ENCODE measurements at places on chromosomes 13 and 19.

DNA sequence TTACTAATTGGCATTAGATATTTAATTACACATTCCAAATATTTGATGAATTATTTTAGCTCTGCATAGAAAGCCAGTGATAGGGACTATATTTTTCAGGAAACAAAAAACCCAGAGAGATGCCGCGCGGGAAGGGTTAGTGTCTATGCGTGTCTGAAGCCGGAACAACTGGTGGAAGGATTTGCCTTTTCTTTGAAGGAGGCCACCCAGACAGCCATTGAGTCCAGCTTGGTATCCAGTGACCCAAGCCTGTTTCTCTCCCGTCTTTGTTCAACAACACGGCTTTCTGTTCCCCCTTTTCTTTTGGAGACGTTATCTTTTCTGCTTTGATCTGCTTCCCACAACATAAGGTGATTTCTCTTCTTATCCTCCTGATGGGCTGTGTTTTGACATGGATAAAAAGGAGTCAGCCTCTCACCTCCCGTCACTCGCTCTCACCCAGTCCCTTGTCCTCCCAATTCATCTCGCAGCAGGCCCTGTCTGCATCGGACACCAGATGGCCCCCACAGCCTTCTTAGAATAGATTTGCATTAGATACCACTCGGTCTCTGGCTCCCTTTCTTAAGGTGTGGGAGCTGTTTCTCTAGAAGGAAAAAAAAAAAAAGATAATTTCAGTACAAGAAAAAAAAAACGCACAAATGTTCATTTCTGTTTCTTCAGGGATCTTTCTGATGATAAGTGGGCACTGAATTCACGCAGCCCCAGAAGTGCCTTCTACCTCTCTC lies 361.8 kb downstream of the ZNF536 start:
- no peak for DNase-seq

DNA sequence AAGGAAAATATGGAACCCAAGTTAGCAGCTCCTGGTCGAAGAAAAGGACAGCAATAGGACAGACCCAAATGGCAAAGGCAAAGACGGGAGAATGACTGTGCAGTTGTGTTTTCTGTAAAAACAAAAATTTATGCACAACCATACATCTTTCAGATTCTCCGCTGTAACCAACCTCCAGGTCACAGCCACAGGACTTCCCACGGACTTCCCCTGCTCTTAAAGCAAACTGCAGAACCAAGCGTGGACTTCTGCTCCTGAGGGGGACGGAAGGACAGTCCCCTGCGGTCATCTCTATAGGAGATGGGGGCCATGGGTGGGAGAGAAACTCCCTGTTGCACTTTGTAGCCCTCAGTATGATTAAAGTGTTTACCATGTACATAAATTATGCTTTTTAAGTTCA lies 2.5 kb downstream of the GRTP1 start:
- DNase-seq, result no peak

DNA sequence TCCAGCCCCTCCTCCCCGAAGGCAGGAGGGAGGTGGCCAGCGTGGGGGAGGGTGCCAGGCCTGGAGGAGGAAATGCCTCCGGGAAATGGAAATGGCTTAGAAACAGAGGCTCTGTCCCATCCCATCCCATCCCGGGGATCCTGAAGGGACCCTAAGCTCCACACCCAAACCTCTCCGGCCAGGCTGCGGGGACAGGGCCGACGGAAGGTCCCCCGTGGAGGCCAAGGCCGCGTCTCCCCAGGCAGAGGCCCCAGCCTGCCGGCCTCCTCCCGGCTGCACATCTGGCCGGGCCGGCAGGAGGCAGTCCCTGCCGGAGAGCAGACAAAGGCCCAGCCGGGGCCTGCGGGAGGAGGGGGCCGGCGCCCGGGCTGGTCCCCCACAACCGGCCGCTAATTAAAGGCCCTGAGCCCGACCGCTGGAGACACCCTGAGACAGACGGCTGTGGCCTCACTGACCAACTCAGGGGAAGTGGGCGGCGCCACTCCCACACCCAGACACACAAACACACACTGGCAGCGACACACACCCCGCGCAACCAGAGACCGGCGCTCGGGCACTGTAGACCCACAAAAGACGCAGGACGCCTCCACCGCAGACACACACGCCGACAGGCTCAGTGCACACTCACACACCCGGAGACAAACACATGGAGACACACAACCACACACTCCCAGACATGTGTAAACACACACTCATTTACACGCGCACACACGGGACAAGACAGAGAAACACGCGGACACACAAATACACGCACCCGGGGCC lies 1.1 kb downstream of the ADAMTS10 start:
- DNase-seq, result peak; percentile 22

GRCh38 chr19:48455908-48456562 lies 661 bp downstream of the KCNJ14 start:
- DNase-seq, result no peak

- no peak for DNase-seq
Observed at GRCh38 chr13:50511877-50512341, 331.6 kb downstream of the DLEU7 start.

DNA sequence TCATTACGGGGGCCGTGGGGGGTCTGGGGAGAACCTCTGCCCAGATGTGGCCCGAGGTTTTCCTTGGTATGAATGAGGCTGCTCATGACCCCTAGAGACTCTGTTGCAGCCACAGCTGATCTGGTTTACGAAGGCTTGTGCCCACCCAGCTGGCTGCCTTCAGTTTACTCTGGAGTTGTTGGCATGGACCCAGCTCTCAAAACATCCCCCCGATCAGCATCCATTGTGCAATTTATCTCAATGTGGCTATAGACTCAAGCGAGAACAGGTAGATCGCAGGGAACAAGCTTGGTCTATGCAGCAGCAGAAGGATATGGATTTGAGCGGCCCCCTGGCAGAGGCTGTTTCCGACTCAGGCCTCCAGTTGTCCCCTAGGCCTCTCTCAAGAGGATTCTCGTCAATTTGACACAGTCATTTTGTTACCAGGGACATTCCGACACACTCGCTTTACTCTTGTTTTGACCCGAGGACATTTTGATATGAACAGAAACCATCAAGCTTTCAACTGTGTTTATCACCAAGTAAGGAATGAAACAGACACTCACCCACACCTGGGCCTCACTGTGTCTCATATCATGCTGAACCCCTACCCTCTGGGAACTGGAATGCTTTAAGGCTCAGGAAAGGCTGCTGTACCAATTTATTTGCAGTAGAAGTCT lies 161.5 kb downstream of the KATNAL1 start:
- peak; percentile 59 for DNase-seq

- DNase-seq, result peak; percentile 79
Observed at GRCh38 chr19:15463861-15464371, 428 bp downstream of the RASAL3 start.

DNA sequence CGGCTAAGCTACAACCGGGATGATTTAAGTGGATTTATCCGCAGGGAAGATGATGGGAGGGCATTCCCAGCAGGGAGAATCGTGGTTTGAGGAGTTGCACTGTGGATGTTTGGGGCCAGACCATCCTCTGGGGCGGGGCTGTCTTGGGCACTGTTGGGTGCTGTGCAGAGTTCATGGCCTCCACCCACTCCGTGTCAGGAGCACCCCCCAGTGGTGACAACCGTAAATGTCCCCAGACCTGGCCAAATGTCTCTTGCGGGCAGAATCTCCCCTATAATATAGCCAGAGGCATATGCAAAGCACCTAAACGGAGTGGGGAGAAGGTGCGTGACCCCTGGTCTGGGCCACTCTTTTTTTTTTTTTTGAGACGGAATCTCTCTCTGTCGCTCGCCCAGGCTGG lies 40.2 kb downstream of the SMIM24 start:
- peak; percentile 65 for DNase-seq

DNA sequence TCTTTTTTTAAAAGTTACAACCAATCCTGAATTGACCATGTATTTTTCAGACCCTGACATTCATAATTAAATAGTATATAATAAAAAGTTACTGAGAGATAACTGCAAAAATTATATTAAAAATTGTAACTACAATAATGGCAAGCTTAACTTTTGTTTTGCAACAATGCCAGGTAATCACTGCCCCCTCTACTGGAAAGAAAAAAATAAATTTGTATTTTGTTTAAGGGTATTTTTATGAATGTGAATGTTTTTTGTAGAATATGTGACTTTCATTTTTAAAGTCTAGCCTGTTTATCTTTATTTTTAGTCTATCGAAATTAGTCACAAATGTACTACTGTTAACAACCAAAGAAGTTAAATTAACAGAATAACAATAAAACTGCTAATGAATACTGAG lies 21.7 kb downstream of the MRPS31 start:
- no peak for DNase-seq

- DNase-seq, result no peak
Observed at GRCh38 chr13:39072842-39073241, 34.6 kb downstream of the NHLRC3 start.

- DNase-seq, result peak; percentile 53
Observed at GRCh38 chr13:113029487-113030258, 60.7 kb downstream of the MCF2L start.

GRCh38 chr13:30529085-30529834 lies 63.5 kb upstream of the HMGB1 start:
- DNase-seq, result no peak

DNA sequence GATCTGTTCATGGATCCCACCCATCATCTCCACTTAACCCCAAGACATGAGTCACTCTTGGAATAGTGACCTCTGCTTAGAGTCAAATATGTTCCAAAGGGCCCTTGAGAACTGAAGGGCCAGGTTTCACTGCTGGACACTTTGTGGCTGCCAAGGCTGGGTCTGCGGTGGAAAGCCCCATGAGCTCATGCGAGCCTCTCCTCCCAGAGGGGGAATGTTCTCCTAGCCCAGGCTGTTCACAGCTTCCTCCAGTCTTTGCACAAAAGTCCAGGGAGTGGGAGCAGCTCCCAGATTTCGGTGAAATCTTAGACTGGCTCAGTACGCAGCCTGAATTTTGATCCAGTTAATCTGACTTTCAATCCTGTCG lies 732 bp upstream of the DCLK1 start:
- no peak for DNase-seq

- no peak for DNase-seq
Observed at GRCh38 chr13:30829833-30830637, 76.0 kb upstream of the MEDAG start.

- no peak for DNase-seq
Observed at GRCh38 chr19:5977222-5977784, 637 bp downstream of the RANBP3 start.

DNA sequence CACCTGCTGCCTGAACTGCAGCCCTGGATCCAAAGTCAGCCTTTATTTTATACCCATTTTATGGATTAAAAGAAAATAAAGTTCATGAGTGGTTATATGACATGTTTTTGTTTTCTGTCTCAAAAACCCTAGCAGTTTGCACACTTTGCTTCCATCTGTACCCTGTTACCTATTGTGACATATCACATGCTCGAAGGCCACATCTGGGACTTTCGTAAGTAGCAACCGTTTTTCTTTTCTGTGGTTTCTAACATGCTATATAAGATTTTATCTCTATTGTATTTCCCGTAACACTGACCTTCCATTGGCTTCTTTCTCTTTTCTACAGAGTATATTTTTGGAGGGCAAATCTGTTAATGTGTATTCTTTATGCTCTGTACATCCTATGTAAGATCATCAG lies 1007.2 kb downstream of the PCDH9 start:
- no peak for DNase-seq

DNA sequence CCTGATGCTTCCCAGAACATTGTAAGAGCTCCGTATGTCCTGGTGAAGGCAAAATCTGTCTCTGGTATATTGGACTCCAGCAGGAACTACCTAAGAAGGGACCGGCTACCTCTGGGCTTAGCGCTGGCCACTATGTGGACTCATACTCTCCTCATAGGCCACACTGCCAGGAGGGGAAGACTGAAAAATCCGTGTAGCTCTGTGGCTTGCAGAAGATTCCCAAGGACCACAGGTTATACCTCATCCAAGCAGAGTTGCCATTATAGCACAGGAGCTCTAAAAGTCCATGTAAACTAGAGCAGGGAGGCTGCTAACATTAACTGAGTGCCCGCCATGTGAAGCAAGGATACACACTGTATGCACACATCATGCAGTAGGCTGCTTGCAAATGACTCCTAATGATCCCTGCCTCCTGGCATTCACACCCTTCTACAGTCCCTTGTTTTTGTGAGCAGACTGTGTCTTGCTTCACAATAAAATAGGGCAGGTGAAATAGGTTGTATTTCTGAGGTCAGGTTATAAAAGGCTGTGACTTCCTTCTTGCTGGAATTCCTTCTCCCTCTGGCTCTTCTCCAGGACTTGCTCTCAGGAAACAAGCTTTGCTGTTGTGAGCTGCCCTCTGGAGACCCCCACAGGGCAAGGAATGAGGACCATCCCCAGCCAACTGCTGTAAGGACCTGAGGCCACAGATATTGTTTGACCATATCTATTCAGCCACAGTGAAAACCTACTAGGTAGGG lies 192.6 kb upstream of the UBL3 start:
- DNase-seq, result no peak

DNA sequence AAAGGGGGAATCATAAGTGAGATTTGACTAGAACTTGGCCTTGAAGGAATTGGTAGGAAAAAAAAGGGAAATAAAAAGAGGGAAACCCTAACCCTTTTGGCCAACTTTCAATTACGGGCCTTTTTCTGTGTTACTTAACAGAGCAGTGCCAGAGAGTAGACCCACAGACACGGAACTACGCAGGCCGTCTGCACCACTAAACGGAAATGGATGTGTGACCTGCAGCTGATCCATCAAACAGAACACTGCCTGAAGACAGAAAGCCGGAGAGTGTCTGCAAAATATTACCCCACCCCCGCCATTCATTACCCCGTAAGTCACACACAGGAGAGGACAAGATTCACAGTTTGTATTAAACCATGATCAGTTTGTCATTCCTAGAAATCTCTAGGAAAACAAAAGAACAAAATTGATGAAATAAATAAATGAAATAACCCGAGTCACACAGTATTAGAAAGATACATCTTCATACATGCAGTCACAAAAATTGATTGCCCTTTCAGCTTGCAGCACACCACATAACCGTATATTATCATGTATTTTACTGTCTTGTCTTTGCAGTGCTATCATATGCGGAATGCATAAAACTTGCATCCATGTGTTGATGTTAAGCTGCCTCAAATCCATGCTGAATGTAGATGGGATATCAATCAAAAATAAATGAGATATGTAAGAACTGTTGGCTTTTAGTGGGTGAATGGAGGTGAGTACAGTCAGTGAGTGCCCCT lies 424.7 kb downstream of the IRS2 start:
- no peak for DNase-seq

GRCh38 chr13:76383676-76384461 lies 502.3 kb downstream of the KCTD12 start:
- DNase-seq, result no peak

DNA sequence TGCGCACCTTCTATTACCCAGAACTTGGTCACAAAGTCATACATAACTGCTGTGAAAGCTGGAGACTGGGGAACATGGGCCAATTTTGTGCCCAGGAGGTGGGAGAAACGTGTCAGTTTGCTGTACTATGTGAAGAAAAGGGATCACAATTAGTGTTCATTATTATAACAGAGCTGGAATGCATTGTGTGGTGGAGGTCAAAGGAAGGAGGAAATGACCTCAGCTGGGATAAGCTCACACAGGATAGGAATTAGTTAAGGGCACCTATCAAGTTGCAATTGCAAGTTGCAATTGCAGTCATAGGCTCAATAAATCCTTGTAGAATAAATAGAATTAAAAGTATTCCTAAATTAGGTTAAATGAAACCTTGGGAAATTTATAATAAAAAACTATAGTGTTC lies 103.9 kb upstream of the OBI1 start:
- DNase-seq, result no peak

GRCh38 chr19:19409205-19409604 lies 3.7 kb downstream of the GATAD2A start:
- no peak for DNase-seq

- no peak for DNase-seq
Observed at GRCh38 chr13:49265822-49266221, 18.1 kb downstream of the CDADC1 start.

GRCh38 chr19:17406887-17407196 lies 1.4 kb upstream of the BST2 start:
- no peak for DNase-seq

Data from activated naive CD4-positive, alpha-beta T cell treated with Interleukin-2 at 50 U/mL for 16 hours (primary cell).